Hematopoietic multipotent progenitor cell treated with erythropoietin and hydrocortisone succinate and interleukin-3 and kit ligand, for 8 days (in vitro differentiated cells): ENCODE measurements at places on chromosomes 12 and 14.

GRCh38 chr12:65389436-65389835 lies 111.0 kb downstream of the MSRB3 start:
- DNase-seq = no peak

GRCh38 chr12:4850857-4851380 lies 58.8 kb upstream of the KCNA1 start:
- DNase-seq = no peak

- no peak for DNase-seq
Measured at GRCh38 chr14:30935445-30935844, 61.1 kb downstream of the COCH start.

GRCh38 chr14:91035855-91036254 lies 24.6 kb downstream of the RPS6KA5 start:
- no peak for DNase-seq

- no peak for DNase-seq
Measured at GRCh38 chr12:62785941-62786559, 148.9 kb downstream of the PPM1H start.

DNA sequence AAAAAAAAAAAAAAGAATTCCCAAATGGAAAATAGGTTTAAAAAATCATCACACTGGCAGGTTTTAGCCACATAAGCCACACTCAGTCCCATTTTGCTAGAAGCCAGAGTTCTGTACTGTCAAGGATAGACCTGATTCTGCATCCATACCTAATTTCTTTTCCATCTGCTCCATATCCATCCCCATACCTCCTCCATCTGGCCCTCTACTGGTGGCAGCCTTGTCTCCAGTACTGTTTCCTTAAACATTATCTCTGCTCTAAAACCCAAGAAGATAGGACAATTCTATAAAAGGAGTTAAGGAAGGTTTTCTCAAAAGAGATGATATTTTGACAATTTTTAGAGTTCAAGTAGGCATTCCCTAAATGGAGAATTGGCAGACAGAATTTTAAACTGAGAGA lies 26.0 kb upstream of the RXYLT1 start:
- no peak for DNase-seq

- no peak for DNase-seq
Measured at GRCh38 chr14:99794151-99794780, 1.1 kb downstream of the EML1 start.

GRCh38 chr12:98856897-98857540 lies 211.9 kb downstream of the APAF1 start:
- no peak for DNase-seq

- DNase-seq = no peak
Measured at GRCh38 chr12:130220706-130221100, 58.4 kb downstream of the FZD10 start.

- DNase-seq = no peak
Measured at GRCh38 chr12:132503618-132504204, 13.8 kb downstream of the FBRSL1 start.

- DNase-seq = no peak
Measured at GRCh38 chr12:54744590-54744989, 96.4 kb upstream of the DCD start.

GRCh38 chr12:27666510-27666909 lies 29.7 kb upstream of the REP15 start:
- DNase-seq = no peak

DNA sequence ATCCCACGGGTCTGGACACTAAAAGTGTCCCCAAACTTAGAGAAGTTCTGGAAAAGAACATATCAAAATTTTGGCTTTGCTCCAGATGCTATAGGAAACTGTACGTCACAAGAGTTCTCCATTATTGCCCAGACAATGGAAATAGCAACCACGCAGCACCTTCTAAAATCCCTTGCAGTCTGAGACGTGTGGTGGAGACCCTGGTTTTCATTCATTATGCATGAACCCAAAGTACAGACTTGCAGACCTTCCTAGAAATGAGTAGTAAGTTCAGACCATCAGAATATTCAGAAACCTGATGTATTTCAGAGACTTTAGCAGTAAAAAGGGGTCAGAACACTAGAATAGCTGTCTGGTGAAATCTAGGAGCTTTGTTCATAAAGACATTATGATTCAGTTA lies 50.0 kb upstream of the BCL2L14 start:
- DNase-seq = no peak

GRCh38 chr14:100866666-100867630 lies 36.6 kb downstream of the RTL1 start:
- no peak for DNase-seq

GRCh38 chr12:67217647-67218046 lies 51.5 kb upstream of the CAND1 start:
- DNase-seq = no peak

DNA sequence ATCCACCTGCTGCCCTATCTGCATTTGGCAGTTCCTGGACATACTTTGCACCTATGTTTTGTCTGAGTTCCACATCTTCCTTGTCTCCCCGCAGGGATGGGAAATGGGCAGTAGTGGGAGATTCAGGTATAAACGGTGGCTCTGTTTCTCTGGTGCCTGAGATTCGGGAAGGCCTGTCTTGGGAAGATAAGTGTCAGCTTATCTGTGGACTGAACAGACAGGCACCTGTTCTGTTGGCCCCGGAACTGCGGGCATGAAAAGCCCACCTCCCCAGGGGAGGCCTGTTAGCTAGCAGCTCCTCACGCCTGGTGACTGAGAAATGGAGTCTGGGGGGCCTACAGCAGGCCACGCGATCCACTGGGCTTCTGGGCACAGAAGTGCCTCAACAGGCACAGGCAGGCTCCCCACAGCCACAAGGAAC lies 5.8 kb downstream of the PHB2 start:
- peak; percentile 68 for DNase-seq

DNA sequence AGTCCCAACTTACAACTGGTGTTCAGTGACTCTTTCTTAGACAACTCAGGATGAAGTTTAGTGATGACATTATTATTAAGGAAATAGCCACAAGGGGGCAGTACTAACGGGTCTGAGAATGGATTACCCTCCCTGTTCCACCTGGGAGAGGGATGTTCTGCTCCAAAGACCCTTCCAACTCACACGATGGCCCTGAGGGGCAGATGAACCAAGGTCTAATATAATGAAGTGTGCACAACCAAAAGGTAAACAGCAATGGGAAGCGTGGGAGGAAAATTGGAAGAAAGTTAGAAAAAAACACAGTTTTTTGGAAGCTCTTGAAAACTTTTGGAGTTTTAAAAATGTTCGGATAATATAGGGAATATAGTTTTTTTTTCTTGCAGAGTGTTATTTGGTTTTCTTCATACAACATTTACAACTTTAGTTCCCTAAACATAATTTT lies 24.0 kb downstream of the FGF6 start:
- DNase-seq = peak; percentile 55

- DNase-seq = peak; percentile 48
Measured at GRCh38 chr14:59360923-59361794, 104.0 kb downstream of the GPR135 start.

GRCh38 chr12:108778053-108778452 lies 46.7 kb upstream of the CORO1C start:
- DNase-seq = no peak

DNA sequence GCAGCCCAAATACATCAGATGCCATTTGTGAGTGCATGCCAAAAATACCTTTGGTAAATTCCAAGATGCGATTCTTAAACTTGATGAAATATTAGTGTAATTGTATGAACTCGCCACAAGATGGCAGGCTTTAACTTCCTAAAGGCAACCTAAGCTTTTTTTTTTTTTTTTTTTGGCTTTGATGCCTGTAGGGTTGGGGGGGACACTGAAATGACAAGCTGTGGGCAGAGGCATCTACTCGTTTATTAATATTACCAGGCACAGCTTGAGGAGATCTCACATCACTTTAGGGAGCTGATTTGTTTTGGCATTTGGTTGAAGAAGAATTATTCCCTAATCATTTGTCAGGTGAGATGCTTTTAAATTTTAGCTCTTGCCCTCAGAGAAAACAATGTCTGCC lies 126.7 kb upstream of the CCDC196 start:
- peak; percentile 67 for DNase-seq

- DNase-seq = no peak
Measured at GRCh38 chr14:79861111-79861510, 350.2 kb downstream of the DIO2 start.

DNA sequence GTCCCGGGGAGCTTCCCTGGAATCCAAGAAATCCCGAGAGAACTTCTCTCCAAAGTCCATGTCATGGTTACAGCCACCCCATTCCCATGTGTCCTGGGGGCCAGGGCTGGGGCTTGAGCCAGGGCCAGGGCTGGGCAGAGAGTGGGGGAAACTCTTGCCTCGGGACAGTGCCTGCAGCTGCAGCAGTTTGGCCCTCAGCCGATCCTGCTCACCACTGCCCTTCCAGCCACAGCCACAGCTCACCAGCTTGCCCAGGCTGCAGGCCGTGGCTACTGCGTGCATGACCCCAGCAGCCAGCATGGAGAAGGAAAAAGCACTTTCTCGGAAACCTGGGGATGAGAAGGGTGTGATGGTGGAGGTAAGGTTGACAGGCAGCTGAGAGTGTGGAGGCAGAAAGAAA lies 3.5 kb downstream of the WNT10B start:
- no peak for DNase-seq

- DNase-seq = no peak
Measured at GRCh38 chr12:69036999-69037398, 104.0 kb upstream of the CPM start.

GRCh38 chr14:71659159-71659558 lies 273.1 kb upstream of the RGS6 start:
- no peak for DNase-seq

DNA sequence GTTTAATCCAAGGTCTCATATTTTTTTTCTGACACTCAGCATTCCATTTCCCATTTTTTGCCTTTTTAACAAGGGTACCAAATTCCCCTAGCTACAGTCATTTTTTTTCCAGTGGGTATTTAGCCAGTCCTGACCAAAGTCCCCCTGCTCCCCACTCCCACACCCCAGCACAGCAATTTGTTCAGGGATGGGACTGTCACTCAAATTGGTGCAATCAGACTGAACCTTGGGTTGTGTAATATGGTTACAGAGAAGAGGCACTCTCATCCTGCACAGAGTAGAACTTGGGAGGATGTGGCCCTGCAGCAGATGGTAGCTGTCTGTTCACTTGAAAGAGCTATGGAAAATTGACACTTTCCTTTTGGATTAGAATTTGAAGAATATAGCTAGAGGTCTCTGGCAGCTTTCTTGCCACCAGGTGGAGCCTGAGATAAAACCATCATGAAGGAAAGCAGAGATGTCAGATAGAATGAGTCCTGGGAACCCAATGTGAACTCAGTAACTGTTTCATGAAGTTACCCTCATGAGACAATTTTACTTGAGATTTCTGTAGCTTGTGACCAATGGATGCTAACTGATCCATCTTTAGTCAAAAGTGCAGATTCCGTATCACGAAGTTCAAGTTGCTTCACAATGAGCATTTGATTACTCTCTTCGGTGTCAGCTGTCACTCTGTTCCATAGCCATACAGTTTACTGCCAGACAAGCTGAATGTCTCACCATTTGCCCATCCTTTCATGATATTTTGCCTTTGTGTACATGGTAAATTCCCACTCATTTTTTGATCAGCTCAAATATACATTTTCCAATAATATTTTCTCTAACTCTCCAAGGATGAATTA lies 394.0 kb upstream of the SYT1 start:
- DNase-seq = peak; percentile 25

DNA sequence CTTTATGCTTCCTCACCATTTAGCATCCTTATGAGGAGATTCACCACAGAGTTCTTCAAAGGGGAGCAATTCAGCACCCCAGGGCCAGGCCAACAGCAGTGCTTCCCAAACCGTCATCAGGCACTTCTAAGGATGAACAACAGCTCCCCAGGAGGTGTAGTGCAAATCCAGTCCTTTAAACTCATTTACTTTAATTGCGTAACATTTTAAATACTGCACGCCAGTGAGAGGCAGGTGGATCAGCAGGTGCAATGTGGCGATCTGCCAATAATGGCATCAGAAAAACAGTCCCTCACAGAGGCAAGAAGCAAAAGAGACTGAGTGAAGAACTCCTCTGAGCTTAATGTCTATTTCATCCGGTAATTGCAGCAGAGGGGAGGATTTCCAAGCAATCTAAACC lies 770.9 kb upstream of the FOXG1 start:
- no peak for DNase-seq

GRCh38 chr12:24711056-24712008 lies 237.6 kb downstream of the BCAT1 start:
- DNase-seq = no peak

- no peak for DNase-seq
Measured at GRCh38 chr12:107818984-107819383, 44.5 kb downstream of the ASCL4 start.

- no peak for DNase-seq
Measured at GRCh38 chr14:56811593-56812363, 1.5 kb upstream of the OTX2 start.

DNA sequence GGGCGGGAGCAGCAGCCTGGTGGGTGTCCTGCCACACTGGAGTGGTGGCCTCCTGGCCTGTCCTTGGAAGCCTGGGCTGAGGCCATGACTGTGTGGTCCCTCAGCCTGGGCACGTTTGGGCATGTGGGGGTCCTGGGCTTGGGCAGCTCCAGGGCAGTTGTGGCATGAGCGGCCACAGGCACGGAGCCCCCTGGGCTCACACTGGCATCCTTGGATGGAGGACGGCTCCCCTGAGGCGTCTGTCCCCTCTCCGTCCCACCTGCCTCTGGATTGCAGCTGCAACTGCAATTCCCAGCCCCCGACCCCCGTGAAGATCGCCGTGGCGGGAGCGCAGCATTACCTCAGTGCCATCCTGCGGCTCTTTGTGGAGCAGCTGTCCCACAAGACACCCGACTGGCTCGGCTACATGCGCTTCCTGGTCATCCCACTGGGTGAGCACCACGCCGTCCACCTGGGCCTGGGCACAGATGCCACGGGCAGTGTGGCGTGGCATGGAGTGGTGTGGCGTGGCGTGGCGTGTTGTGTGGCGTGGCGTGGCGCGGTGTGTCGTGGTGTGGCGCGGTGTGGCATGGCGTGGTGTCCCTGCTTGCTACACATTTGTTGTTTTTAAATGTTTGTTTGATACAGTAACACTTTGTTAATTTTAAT lies 15.1 kb upstream of the TEX22 start:
- DNase-seq = no peak
